ENCODE measurements at places on chromosomes 5 and 9.

GRCh38 chr9:88917375-88917774, 73.9 kb upstream of the S1PR3 start:
- no peak for DNase-seq

DNA sequence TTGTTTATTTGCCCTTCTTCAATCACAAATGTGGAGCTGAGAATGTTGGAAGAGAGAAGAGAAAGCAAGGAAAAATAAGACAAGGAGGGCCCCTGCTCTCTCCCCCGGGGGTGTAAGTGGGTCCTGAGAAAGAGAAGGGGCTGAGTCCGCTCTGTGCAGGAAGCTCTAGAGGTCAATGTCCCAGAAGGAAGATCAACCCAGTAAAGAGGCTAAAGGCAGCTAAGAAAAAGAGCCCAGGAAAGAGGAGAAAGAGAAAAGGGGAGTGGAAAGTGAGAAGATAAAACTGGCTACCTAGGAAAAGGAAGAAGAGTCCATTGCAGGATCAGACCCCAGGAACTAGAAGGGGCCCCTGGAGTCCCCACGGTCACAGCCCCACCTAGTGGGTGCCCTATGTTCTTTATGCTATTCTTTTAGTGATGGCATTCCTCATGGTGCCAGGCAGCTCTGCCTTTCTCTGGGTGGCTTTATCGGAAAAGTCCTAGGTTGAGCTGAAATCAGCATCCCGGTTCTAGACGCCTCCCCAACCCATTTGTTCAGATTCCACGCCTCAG, 583.4 kb downstream of the ACTL7B start:
- DNase-seq: peak; percentile 88

GRCh38 chr9:37437621-37438020, 15.1 kb downstream of the GRHPR start:
- no peak for DNase-seq

DNA sequence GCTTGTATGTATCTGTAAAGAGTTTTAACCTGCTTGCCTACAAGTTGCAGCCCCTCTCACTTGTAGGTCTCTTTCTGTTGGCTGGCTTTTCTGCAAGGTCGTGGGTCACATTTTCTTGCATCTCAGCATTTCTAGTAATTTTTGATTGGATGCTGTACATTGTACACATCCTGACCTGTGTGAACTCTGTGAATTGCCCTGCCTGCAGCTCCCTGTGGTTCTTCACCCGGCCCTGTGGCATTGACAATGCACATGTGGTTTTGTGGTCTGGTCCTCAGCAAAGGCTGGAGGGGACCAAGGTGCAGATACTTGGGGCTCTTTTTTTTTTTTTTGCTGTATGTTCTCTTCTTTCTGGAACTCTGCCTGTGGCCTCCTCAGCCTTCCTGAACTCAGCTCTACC, 53.6 kb downstream of the WNK2 start:
- DNase-seq: no peak

GRCh38 chr5:147234239-147234824, 494 bp upstream of the STK32A start:
- DNase-seq: no peak

DNA sequence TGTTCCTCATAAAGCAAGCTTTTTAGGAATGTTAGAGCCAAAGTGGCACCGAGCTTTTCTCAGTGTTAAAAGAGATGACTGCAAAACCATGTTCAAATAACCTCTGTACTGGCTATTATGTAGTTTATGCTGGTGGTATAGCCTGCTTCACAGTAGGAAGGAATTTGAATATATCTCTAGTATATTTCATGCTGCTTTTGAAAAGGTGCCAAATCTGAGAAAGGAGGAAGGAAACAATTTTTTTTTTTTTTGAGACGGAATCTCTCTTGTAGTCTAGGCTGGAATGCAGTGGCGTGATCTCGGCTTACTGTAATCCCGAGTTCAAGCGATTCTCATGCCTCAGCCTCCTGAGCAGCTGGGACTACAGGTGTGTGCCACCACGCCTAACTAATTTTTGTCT, 13.5 kb downstream of the CREBRF start:
- DNase-seq: no peak

DNA sequence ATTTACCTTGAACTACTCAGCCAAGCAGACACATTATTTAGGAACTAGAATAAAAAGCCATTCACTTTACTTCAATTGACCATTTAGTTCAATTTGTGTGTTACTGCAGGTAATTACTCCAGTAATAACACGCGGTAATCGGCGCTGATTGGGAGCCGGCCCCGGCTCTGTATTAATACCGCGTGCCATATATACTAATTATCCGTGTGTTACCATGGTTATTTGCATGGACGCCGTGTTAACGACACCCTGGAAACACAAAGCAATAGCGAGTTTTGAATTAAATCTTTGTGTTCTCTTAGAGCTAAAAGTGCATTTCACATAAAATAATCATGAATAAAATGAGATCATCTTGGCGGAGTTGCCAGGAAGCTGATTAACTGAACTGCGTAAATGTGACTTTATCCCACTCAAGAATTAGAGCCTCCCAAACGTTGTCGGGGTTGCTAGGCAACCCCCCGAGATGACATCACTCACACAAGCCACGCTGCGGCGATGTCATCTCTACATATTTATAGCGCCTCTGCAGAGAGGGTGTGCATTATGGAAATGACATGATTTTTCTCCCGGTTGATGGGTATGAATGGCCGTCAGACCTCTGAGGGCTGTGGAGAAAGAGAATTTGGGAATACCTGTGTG, 41.4 kb upstream of the RNU6ATAC start:
- peak; percentile 70 for DNase-seq

DNA sequence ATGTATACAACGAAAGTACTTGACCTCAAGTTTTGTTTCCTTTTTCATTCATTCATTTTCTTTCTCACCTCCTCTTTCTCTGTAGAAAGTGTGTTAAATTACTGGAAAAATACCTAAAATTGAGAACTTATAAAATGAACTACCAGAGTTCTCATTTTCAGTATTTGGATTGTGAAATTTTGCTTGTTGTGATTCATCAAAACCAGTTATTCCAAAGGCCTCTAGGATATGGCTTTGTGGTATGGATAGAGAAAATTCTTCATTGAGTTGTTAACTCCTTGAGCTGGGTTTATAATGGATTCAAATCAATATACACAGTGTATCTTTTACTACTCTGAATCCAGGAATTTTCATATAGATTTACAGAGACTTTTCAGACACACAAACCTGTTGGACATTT, 287.6 kb downstream of the KDM4C start:
- no peak for DNase-seq

DNA sequence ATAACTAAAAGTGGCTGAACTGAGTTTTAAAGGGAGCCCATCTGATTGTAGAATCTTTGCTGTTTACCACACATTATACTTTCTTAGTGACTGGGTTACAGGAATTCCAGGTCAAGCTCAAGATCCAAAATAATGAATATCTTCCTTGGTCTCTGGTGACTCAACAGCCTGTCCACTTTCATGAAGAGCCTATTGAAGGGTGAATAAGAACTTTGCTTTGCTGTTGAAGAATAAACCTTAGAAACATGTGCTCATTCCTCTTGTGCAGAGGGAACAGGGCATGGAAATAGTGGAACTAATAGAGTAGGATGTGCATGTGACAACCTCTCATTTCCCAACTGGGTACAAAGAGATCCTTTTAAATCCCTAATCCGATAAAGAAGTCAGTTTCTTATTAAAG, 21.4 kb downstream of the ALDH1A1 start:
- no peak for DNase-seq

GRCh38 chr9:106575823-106576222, 287.1 kb upstream of the ZNF462 start:
- no peak for DNase-seq

DNA sequence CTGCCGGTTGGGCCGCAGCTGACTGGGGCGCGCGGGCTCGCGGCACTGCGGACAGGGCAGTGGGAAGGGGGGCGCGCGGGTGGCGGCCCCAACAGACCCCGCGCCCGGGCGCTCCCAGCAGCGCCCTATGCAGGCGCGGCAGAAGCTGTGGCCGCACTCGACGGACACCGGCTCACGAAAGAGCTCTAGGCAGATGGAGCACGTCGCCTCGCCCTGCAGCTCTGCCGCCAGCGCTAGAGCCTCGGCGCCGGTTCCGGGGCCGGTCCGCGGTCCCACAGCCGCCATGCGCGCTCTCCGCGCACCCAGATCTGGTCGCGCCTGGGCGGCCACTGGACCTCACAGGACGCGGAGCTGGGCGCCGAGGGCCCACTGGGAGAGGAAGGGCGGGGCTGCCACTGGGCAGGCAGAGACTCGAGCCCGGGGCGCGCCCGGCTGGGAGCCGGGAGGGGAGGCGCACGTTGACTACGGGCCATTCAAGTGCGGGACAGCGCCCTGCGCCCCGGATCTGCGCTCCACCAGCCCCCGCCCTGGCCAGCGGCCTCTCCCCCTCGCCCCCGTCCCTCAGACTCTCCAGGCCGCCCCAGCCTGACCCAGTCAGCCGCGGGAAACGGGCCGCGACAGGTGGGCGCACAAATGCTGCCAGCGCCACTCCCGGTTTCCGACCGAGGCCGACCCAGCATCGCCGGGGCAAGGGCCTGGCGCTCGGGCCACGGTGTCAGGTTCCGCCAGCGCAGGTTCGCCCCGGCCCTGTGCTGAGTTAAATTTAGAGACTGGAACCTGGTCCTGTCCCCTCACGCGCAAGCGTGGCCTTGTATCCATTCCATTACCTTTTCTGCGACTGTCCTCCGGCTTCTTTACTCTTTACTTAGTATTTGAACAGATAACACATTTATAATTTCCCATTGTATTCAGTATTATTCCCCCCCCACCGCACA, at the start of gene TRIM7:
TRIM7 (minus strand) TSS at position 371 of the 935 bp plus-strand sequence; CDS start at position 285, 86 bp downstream.
- DNase-seq: no peak

GRCh38 chr9:88537761-88538091, 2.7 kb downstream of the NXNL2 start:
- no peak for DNase-seq

DNA sequence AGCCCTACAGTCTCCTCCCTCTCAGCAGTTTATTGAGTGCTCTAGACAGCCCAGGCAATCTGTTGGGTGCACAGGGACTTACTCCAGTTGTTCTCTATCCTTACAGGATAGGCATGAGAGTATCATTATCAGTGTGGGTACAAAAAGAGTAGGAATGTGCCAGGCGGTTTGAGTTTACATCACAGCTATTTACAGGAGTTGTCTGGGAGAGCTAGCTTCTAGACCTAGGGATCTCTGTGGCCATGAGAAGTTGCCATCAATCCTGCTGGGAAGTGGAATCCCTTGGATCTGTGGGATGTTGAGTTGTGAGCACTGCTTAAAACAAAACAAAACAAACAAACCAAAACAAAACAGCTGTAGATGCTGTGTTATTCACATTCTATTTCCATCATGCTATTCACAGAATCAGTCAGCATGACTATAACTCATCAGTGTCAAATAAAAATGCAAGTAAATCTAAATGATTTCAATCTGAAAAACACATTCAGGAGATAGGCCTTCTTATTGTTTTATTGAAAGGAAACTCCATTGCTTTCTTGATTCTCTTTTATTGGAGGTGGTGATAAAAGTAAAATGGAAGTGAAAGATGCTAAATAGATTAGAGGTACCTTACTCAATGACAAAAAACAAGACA, 552.4 kb upstream of the ZNF608 start:
- DNase-seq: no peak

- DNase-seq: no peak
Observed at GRCh38 chr5:111966290-111966689, 209.3 kb upstream of the NREP start.

GRCh38 chr5:25414742-25415141, 770.0 kb upstream of the CDH10 start:
- DNase-seq: no peak

GRCh38 chr5:1471997-1472963, 27.0 kb upstream of the SLC6A3 start:
- DNase-seq: no peak

- DNase-seq: no peak
Observed at GRCh38 chr9:111925784-111926183, 29.2 kb downstream of the UGCG start.

GRCh38 chr9:91948597-91949391, 1.2 kb downstream of the ROR2 start:
- peak; percentile 16 for DNase-seq

- no peak for DNase-seq
Observed at GRCh38 chr9:90061187-90061586, 456.4 kb downstream of the GADD45G start.

DNA sequence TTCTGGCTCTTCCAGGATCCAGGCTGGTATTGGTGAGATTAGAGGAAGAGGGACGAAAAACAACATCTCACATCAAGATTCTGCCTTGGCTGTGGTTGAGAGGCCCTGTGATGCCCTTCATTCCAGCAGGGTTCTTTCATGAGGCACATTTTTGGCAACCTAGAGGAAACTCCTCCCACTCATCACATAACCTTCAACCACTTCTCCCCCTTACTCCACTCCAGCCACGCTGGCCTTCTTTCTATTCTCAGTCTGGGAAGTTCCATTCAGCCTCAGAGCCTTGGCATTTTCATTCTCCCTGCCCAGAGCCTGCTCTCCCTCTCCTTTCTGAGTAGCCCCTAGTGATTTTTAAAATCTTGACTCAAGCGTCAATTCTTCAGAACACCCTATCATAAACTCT, 337.5 kb downstream of the ZSWIM6 start:
- no peak for DNase-seq

GRCh38 chr9:2576631-2577030, 45.0 kb upstream of the VLDLR start:
- DNase-seq: peak; percentile 50

DNA sequence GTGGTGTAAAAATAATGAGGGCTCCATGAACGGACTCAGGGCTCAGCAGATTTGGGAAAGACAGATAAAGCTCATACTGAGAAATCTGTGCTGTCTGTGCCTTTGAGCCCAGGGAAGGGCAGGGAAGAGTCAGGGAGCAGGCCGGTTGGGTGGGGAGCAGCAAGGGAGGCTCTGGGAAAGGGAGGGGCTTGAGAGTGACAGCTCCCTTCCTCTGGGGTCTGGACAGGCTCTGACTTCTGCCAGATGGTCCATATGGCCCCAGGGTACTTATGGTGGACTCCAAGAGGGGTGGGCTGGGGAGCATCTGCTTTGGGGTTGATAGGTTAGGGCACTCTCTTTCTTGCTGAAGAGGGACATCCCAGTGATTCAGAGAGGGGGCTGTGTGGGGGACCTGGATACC, 2.1 kb downstream of the NPR2 start:
- no peak for DNase-seq

Measured in NCI-H1092 treated with DMSO at 0.1 percent for 48 hours (cell line).